ENCODE measurements at places on chromosomes 5 and 9. TPM values are rescaled to one million over a fixed set of nuclear protein-coding genes. Genes with fewer than 3 reads are reported as not detected.

PCDHB14 gene
- 13.0 TPM for total RNA-seq

FREM1 gene
- 6.6 TPM for total RNA-seq

PTPDC1 gene
- 71.8 TPM for total RNA-seq

SAXO1 gene
- total RNA-seq: not detected

OTP gene
- total RNA-seq: not detected

Measured in tibial nerve (tissue), 4 donors.